Tibial nerve (tissue), 4 donors: ENCODE measurements at places on chromosomes 2 and 18.

DNA sequence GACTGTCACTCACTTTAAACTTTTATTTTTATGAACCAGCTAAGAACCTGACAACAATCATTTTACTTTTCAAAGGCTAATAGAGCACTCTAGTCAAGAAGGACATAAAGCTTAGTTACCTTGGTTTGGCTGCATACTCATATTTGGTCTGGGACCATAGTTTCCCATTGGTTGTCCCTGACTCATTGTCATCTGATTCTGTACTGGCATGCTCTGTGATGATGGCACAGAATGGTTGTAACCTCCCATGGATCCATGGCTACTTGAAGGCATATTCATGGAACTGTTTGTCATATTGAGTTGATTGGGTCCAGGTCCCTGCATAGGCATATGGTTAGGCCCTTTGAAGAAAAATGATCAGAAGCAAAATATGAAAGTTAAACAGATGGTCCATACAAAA, 37.9 kb downstream of the SS18 start:
- no peak overlapping the region for H3K4me3 ChIP-seq
- DNase-seq, result no peak
- H3K4me1 ChIP-seq, result no peaks in the 10 kb centered on the region
- H3K27ac ChIP-seq, result no peak overlapping the region
- no peaks in the 10 kb centered on the region for H3K27me3 ChIP-seq

- DNase-seq, result no peak
- H3K27ac ChIP-seq, result no peak overlapping the region
- H3K4me1 ChIP-seq, result peaks cover 5% of the 10 kb centered on the region
- no peak overlapping the region for H3K4me3 ChIP-seq
- no peaks in the 10 kb centered on the region for H3K36me3 ChIP-seq
Observed at GRCh38 chr2:188452084-188452483, 160.4 kb downstream of the GULP1 start.

DNA sequence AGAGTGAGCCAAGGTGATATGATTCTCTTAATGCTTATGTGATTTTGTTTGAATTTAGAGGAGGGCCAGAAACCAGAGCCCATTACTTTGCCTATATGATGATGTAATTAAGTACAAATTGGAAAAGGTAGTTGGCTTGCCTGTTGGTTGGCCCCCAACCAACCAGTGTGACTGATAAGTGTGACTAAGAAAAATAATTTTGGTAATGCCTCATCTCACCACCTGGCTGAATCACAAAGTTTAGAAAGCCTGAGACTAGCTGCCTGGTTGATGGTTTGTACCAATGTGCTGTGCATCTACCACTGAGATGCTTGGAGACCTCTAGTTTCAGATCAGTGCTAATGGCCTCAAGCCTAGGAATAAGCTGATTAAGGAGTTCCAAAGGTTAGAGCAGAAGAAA, 338.7 kb downstream of the CDH2 start:
- H3K27ac ChIP-seq, result no peak overlapping the region
- H3K27me3 ChIP-seq, result no peaks in the 10 kb centered on the region
- H3K4me3 ChIP-seq, result no peak overlapping the region
- peaks cover 6% of the 10 kb centered on the region for H3K4me1 ChIP-seq

DNA sequence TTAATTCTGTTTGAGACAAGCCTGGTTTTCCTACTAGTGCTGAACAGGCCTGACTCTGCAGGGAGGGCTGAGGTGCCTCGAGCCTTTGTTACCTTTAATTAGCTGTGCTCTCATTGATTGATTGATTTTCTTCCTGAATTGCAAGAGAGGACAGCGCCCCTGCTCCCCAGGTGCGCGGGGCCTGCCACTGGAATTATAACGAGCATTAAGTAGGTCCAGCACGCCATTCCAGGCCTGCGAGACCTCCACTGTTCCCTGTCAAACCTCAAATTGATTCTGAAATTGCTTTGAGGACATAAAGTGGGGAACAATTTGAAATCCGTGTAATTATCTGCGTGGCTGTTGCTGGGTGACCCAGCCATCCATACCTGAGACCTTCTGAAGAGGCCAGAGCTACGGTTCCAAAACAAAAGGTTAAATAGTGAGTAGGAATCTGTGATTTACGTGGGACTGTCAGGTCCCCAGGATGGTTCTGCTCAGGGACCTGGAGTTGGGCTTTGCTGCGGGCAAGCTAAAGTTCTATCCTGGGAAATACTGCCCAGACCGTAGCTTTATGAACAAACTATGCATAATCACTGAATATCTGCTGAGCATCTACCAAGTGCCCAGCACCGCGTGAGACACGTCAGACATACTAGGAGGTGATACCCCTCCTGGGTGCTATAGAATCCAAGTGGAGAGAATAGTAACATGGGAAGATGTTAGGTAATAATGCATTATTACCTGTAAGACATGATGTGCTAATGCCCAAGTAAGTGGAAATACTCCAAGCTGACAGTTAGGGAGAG, 104.1 kb downstream of the ZBTB7C start:
- H3K36me3 ChIP-seq, result no peaks in the 10 kb centered on the region
- no peak overlapping the region for H3K27ac ChIP-seq
- no peak overlapping the region for H3K4me3 ChIP-seq
- H3K27me3 ChIP-seq, result no peaks in the 10 kb centered on the region
- DNase-seq, result no peak

DNA sequence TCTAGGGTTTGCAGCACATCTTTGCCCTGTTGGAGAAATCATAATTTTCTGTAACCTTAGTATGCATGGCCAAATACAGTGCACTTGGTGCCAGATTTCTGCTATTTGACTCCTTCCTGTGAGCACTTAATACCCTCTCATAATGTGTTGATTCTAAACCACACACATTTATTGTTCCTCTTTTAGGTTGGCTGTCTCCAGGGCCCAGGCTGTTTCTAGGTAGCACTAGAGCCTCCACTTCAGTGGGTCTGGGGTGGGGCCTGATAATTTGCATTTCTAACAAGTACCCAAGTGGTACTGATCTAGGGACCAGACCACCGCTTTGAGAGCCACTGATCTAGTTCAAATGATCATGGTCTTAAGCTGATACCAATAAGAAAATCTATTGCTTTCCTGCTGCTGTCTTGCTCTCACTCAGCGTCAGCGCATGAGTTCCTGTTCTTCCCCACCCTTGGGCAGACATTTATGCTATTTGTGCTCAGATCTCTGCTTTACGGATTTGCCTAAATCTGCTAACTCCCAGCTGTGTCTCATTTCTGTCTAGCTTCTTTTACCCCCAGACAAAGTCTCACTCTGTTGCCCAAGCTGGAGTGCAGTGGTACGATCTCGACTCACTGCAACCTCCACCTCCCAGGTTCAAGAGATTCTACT, 7.4 kb downstream of the PTRHD1 start:
- no peak for DNase-seq
- no peak overlapping the region for H3K4me3 ChIP-seq
- no peaks in the 10 kb centered on the region for H3K27me3 ChIP-seq
- no peak overlapping the region for H3K27ac ChIP-seq
- H3K36me3 ChIP-seq, result no peaks in the 10 kb centered on the region

DNA sequence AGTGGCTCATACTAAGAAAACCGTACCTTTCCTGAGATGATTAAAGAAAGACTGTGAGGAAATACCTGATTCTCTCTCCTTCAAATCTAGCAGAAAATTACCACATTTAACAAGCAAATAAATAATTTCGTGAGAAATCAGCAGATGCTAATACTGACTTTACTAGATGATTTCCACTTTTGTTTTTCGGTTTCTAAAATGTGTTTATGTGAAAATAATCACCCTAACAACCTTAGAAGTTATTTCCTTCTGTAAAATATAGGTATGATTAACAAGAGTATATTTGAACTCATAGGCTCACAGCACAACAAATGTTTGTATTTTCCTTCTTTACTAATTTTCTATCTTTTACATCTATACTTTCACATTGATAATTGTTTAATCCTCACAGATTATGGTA, 594.1 kb upstream of the FAM98A start:
- no peaks in the 10 kb centered on the region for H3K36me3 ChIP-seq
- no peaks in the 10 kb centered on the region for H3K4me1 ChIP-seq
- no peak overlapping the region for H3K4me3 ChIP-seq
- no peaks in the 10 kb centered on the region for H3K27me3 ChIP-seq
- no peak overlapping the region for H3K27ac ChIP-seq

DNA sequence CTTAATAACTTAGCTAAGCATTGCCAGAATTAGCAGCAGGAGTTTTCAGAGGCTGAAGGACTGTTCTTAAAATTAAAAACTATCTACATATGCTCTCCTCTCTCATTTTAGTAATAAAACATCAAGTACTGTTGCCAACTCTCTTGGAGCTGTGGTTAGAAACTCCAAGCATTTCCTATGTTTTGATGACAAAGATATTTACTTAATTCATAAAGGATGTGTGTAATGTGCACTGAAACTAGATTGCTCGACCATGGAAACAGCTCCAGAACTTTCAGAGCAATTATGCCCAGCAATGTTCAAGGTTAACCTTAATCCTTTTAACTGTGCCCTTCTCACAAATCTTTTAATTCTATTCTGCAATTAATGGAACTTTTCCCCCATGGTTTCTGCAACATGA, 8.4 kb downstream of the GRP start:
- H3K27ac ChIP-seq, result no peak overlapping the region
- H3K4me3 ChIP-seq, result no peak overlapping the region
- peaks cover 2% of the 10 kb centered on the region for H3K27me3 ChIP-seq
- no peak for DNase-seq

DNA sequence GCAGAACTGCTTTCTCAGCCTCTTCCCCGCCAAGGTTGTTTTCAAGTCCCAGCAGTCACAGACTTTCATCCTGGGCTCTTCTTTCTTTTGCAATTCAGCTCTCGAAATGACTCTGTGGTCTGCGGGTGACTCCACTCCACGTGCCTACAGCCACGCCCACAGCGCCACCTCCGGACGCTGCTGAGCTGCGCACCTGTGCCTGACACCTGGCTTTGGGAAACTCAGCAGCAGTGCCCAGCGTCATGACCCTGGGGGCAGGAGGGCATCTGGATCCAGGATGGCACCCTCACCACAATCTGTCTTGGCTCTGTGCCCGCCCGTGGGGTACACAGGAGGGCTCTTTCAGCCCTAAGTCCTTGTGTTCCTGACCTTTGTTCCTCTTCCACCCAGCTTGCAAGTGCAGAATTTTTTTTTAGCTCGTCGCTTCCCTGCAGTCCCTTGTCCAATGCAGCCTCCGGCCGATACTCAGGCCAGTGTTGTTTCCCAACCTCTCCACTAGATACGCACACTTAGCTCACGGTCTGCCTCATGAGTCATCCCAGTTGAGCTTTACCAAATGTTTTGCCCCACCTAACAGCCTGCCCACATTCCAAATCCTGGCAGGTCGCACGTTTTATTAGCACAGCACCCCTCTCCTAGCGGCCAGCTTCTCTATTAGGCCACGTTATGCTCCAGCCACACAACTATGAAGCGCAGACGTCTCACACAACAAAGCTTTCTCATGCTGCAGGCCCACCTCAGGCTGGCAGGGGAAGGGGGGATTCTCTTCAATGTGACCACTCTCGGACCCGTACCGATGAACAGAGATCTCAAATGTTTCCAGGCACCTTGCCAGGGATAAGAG, 6.5 kb upstream of the CAPN10 start:
- H3K4me1 ChIP-seq, result peaks cover 25% of the 10 kb centered on the region
- peak overlapping the region; percentile 77 for H3K27ac ChIP-seq
- no peak for DNase-seq
- H3K27me3 ChIP-seq, result no peaks in the 10 kb centered on the region

GRCh38 chr2:30159766-30160165, 13.0 kb downstream of the YPEL5 start:
- no peak overlapping the region for H3K27ac ChIP-seq
- H3K27me3 ChIP-seq, result no peaks in the 10 kb centered on the region
- peaks cover 54% of the 10 kb centered on the region for H3K36me3 ChIP-seq
- DNase-seq, result no peak
- no peaks in the 10 kb centered on the region for H3K4me1 ChIP-seq
- no peak overlapping the region for H3K4me3 ChIP-seq

GRCh38 chr2:138086576-138086975, 122.3 kb downstream of the HNMT start:
- H3K36me3 ChIP-seq, result no peaks in the 10 kb centered on the region
- H3K4me3 ChIP-seq, result no peak overlapping the region
- no peak overlapping the region for H3K27ac ChIP-seq
- no peaks in the 10 kb centered on the region for H3K27me3 ChIP-seq

GRCh38 chr2:187917535-187917934, 363.3 kb upstream of the TFPI start:
- no peak for DNase-seq
- H3K27ac ChIP-seq, result no peak overlapping the region
- no peaks in the 10 kb centered on the region for H3K36me3 ChIP-seq
- no peaks in the 10 kb centered on the region for H3K4me1 ChIP-seq
- H3K27me3 ChIP-seq, result no peaks in the 10 kb centered on the region

DNA sequence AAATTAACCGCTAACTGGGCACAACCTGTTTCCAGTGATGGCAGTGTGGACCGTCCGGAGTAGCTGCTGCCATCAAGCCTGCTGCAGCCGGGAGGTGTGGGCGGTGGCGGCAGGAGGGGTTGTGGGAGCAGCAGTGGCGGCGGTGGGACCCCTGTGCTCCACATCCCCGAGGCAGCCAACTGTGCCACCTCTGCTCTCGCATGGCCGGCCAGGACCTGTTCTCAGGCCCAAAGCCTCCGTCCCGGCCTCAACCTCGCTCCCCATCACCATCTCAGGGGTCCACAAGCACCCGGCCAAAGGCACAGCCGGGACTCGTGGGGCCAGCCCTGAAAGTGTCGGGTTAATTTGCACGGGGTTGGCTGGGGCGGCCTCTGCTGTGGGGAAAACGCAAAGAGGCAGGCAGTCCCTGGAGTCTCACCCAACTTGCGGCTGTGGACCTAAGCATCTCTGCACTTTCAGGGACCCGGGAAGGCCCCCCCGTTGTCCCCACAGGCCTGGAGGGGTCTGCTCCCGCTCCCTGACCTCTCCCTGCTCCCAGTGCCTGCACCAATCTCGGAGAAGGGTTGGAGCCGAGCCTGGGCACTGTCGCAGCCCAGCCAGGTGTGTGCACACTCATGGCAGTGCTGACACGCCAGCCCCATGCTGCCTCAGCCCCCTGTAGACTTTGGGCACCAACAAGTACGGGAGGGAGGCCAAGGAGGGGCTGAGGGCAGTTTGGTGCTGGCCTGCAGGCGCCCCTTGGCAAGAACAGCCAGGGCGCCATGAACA, 44.4 kb upstream of the PEX13 start:
- DNase-seq, result no peak
- H3K4me1 ChIP-seq, result no peaks in the 10 kb centered on the region
- H3K27ac ChIP-seq, result no peak overlapping the region
- no peaks in the 10 kb centered on the region for H3K36me3 ChIP-seq
- no peaks in the 10 kb centered on the region for H3K27me3 ChIP-seq

DNA sequence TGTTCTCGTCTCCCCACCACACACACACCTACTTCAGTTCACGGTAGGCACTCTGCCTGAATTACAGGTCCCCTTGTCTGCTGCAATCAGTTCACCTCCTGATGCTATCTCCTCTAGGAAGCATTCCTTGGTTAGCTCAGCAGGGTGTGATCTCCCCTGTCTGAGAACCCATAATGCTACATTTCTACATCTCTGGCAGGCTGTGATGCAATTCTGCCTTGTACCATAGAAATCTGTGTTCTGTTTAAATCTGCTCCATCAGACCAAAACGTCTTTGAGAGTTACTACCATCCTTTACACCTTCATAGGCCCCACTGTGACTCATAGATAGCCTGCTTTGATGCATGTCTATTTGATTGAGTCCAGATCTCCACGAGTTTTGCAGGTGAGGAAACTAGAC, 103.9 kb downstream of the TTC32 start:
- H3K36me3 ChIP-seq, result no peaks in the 10 kb centered on the region
- no peak overlapping the region for H3K4me3 ChIP-seq
- H3K4me1 ChIP-seq, result peaks cover 15% of the 10 kb centered on the region
- H3K27ac ChIP-seq, result no peak overlapping the region
- no peak for DNase-seq

GRCh38 chr2:120810639-120811038, 75.0 kb downstream of the GLI2 start:
- no peaks in the 10 kb centered on the region for H3K36me3 ChIP-seq
- no peak overlapping the region for H3K27ac ChIP-seq
- no peak overlapping the region for H3K4me3 ChIP-seq
- peaks cover 9% of the 10 kb centered on the region for H3K4me1 ChIP-seq
- DNase-seq, result no peak
